ENCODE measurements at places on chromosomes 7 and 10.

GRCh38 chr10:3009341-3009740, 58.0 kb upstream of the PFKP start:
- no peak for DNase-seq

GRCh38 chr10:14163377-14164086, 167.2 kb downstream of the FRMD4A start:
- DNase-seq = no peak

DNA sequence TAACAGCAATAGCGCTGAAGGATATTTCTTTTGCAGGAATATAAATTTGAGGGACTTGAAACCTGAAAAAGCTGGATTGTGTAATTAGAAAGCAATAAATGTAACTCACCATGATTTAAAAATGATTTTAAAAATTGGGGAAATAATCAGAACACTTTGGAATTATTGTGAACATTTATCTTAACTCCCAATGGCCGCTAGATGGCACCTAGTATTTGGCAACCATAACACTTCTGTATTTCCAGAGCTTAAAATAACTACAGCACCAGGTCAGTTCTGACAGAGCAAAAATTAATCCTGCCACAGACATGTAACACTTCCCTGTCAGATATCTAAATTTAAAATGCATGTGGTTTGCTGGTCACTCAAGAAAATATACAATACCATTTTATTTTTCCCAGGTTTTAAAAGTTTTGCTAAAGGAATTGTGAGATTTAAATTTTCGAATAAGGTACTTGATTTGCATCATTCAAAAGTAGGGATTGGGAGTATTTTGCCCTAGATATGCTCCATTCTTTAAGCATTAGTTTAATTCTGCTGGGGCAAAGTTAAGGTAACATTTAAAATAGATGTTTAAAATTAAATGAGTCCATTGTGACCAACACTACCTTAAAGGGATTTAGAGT, 144.5 kb downstream of the PPP1R3A start:
- DNase-seq = no peak

GRCh38 chr10:100696477-100696901, 48.9 kb upstream of the PAX2 start:
- DNase-seq = no peak

Data from Caco-2 (cell line).